Right atrium auricular region (tissue), 2 donors: ENCODE measurements at places on chromosomes 6 and 20. TPM values are rescaled to one million over a fixed set of nuclear protein-coding genes. Genes with fewer than 3 reads are reported as not detected.

The ZSCAN12 gene
- 3.4 TPM for total RNA-seq

The SERAC1 gene
- 5.8 TPM for total RNA-seq

The BHLHE23 gene
- not detected for total RNA-seq

The MCM8 gene
- 4.2 TPM for total RNA-seq

The HFE gene
- 3.1 TPM for total RNA-seq

The TFAP2B gene
- total RNA-seq = not detected

The EYS gene
- total RNA-seq = not detected

The ZSCAN23 gene
- 0.59 TPM for total RNA-seq

The STX11 gene
- total RNA-seq = 7.3 TPM

The RAET1L gene
- not detected for total RNA-seq

The PRND gene
- not detected for total RNA-seq

The LST1 gene
- 2.8 TPM for total RNA-seq

The BPIFB4 gene
- total RNA-seq = not detected

The PRL gene
- total RNA-seq = not detected

The OR12D3 gene
- total RNA-seq = not detected

The SSTR4 gene
- not detected for total RNA-seq

The CNR1 gene
- total RNA-seq = 1.3 TPM

The BPIFB1 gene
- total RNA-seq = not detected

The LAMA4 gene
- 47.1 TPM for total RNA-seq

The DEFB124 gene
- not detected for total RNA-seq

The AKAP12 gene
- total RNA-seq = 27.7 TPM

The NNAT gene
- 0.78 TPM for total RNA-seq

The CPXM1 gene
- total RNA-seq = 2.9 TPM

The B3GALT4 gene
- total RNA-seq = 9.4 TPM

The TUBB2B gene
- 2.2 TPM for total RNA-seq

The CTCFL gene
- total RNA-seq = not detected

The WFDC5 gene
- not detected for total RNA-seq

The RIMS1 gene
- total RNA-seq = 0.55 TPM

The FAXC gene
- not detected for total RNA-seq

The TNFRSF6B gene
- total RNA-seq = 3.8 TPM

The C20orf173 gene
- total RNA-seq = not detected

The DLL1 gene
- 11.2 TPM for total RNA-seq

The HECA gene
- 51.1 TPM for total RNA-seq

The VTA1 gene
- 28.2 TPM for total RNA-seq

The TLDC2 gene
- not detected for total RNA-seq

The GMPR gene
- 70.1 TPM for total RNA-seq
